ENCODE measurements at places on chromosomes 1 and 21.

DNA sequence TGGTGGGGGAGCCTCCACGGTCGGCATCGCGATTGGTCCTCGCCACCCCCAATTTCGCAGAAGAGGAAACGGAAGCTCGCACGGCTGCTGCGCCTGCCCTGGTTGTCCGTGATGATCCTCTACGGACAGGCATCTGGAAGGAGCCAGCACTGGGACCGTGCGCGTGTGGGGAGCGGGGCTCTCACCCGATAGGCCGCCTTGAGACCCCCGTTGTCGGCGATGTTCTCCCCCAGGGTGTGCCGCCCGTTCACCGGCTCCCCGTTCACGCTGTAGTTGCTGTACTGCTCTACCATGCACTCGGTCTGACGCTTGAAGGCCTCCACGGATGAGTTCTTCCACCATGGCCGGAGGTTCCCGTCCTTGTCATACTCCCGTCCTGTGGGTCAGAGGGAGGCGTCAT is 48.4 kb upstream of the EIF4G3 start:
- no peak for DNase-seq

DNA sequence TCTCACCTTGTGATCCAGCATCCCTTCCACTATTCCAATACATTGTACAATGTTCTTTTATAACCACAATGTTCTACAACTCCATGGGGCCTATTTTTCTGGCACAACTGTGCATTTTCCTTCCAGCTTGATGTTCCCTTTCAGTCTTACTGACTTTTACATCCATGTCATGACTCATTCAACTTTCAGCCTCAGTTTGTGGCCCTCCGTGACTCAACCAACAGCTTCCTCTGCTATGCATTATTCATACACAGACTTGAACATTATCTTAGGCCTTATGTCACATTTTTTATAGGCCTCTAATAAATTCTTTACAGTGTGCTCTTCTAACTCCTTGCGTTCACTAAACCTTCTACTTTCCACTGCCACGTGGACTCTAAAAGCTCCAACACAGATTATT is 119.4 kb upstream of the PRMT6 start:
- no peak for DNase-seq

DNA sequence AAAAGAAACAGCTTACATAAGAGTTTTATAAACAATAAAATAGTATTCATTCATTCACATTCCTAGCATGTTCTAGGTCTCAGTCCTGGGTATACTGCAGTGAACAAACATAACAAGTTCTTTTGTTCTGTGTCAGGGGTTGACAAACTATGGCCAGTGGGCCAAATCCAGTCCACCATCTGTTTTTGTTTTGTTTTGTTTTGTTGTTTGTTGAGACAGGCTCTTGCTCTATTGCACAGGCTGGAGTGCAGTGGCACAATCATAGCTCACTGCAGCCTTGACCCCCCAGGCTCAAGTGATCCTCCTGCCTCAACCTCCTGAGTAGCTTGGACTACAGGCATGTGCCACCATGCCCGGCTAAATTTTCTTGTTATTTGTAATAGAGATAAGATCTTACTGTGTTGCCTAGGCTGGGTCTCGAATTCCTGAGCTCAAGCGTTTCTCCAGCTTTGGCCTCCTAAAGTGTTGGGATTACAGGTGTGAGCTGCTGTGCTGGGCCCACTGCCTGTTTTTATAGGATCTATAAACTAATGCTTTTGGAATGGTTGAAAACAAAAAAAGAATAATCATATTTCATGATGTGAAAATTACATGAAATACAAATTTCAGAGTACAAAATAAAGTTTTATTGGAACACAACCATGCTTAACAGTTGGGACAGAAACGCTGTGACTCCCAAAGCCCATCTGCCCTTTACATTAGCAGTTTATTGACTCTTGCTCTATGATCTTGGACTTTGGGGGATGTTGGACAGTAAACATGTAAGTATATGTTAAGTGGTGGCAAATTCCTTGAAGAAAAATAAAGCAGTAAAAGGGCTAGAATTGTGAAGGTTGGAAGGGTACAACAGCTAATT is 17.9 kb downstream of the CAPZA1 start:
- no peak for DNase-seq

GRCh38 chr1:1842360-1843146 is 48.3 kb downstream of the GNB1 start:
- no peak for DNase-seq

- DNase-seq: no peak
Observed at GRCh38 chr1:96804648-96805047, 83.1 kb downstream of the PTBP2 start.

DNA sequence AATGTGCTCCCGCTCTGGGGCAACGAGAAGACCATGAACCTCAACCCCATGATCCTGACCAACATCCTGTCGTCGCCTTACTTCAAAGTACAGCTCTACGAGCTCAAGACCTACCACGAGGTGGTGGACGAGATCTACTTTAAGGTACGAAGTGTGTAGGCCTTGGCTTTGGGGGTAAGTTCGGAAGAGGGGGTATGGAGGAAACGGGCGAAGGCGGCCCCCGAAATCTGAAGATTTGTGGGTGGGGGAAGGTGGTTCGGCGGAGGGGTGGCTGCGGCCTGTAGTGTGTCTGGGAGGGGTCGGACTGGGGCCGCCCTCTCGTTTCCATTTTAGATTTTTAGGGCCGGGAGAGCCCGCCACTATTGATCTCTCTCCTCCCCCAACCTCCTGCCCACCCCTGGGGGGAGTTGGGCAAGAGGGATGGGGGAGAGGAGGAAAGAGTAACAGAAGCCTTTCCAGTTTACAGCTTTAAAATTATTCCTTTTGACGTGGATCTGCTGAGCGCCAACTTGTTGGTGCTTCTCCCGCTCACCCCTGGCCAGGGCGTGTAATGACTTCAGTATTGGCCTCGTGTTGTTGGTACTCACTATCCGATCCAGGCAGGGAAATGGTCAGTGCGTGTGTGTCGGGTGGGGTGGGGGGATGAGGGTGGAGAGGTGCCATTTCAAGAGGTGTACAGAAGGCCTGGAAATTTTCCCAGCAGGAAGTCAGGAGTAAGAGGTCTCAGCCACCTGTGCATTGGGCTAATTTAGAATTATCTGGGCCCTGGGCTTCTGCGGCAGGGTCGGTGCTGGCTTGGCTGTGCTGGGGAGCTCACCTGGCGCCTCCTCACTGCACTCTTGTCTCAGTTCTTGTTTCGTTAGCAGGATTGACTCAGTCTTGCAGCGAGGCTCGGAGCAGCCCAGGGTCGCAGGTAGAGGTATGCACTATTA is 880 bp downstream of the PRPF38B start:
- peak; percentile 80 for DNase-seq

- peak; percentile 57 for DNase-seq
Observed at GRCh38 chr1:161367684-161368400, at the start of gene CFAP126. Gene CFAP126, minus strand, starts transcription at chr1:161367876. Its CDS starts 8 bp downstream, at chr1:161367868.

Data from suppressor macrophage (primary cell).